Activated CD8-positive, alpha-beta T cell treated with anti-CD3 and anti-CD28 coated beads, Interleukin-2, amount 10 ng/mL, durations not matched to agents 7 days and 5 days (primary cell): ENCODE measurements at places on chromosomes 6 and 20.
A peak's percentile ranks its signal among the peaks of the same experiment; 100 is the strongest.

DNA sequence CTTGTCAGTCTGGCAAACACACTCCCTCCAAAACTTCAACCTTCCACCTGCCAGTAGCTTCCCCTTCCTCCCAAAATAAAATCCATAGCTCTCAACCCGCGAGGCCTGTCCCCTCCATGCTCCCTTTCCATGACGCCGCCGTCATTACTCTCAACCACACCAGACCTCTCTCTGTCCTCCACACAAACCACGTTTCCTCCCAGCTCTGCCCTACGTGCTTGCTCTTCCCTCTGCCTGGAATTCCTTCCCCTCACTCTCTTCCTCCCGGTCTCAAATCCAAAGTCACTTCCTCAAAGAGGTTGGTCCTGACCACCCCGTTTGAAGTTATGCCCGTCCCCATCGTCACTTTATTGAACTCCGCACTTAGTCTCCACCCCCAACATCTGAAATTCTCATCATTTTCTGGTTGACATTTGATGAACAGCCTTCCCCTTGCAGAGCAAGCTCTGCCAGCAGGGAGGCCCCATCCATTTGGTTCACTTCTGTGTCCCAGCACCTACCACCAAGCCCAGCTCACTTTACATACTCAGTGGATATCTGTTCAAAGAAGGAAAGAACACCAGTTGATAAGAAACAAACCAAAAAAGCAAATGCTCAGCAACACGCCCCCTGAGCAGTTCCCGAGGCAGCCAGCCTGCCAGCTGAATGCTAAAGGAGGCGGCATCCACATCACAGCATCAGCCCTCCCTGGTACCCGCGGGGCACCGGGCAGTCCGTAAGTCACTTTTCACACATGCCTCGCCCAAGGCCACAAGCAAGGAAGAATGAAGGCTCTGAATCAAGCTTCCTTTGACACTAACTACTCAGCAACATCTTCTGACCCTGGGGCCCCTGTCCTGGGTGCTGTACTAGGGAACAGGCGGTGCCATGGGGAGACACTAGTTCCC, 125.0 kb downstream of the NFATC2 start:
- no peak for DNase-seq

GRCh38 chr20:45140836-45141235, 16.6 kb upstream of the WFDC12 start:
- no peak for DNase-seq

- no peak for DNase-seq
Measured at GRCh38 chr6:39808964-39809363, 16.8 kb downstream of the DAAM2 start.

DNA sequence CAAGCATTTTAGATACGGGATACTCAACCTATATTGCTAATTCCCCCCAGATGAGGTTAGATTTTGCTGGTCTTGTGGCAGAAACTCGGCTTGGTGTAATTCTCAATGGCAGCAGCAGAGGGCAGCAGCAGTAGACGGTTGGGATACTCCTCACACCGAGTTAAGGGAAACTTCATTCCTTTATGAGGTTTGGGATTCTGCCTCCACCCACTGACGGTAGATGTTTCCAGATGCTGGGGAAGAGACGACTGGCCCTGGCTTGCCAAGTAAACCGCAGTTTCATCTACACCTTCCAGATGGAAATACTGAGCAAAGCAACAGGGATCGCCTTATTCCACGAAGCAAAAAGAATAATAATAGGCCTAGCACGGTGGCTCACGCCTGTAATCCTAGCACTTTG, 8.2 kb upstream of the TBC1D7 start:
- DNase-seq: peak; percentile 85

DNA sequence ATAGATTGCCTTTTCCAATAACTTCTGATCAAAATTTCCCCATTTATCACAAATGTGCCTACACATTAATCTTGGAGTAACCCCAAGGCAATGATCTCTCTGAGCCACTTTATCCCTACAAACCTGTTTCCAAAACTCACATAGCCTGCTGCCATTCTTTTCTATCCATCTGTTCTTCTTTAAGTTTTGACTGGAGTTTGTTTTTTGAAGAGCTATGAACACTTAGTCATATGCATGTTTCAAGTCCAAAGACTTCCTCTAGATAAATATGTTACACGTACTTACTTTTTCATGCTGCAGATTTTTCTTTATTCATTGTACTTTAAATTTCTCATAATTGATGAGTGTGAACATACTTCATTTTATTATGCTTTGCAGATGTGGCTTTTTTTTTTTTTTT, 488.9 kb upstream of the CITED2 start:
- no peak for DNase-seq

DNA sequence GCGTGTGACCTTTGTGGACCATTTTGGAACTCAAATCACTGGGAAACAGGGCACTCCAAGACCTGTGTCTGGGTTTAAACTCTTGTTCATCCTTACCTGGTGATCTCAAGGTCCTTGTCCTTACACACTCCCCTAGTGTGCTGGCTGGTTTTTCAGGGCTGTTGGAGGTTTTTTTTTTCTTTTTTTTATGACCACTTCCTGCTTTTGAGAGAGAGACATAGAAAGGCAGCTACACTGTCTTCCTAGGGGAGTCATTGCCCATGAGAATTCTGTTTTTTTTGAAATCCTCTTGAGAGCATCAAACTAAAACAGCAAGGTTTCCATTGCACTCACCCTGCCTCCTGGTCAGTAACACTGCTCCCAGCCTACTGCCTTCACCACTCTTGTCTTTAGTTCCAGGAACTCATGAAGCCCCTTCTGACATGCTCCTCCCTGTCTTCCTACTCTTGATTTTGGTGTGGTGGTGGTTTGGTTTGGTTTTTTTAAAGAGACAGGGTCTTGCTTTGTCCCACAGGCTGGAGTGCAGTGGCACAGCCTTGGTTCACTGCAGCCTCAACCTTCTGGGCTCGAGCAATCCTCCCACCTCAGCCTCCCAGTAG, 28.6 kb downstream of the PRPH2 start:
- peak; percentile 51 for DNase-seq
